Activated CD4-positive, alpha-beta T cell treated with anti-CD3 and anti-CD28 coated beads, Interleukin-2, amount 10 ng/mL, durations not matched to agents 24 days and 14 days (primary cell): ENCODE measurements at places on chromosomes 7 and 10. TPM values are rescaled to one million over a fixed set of nuclear protein-coding genes. Genes with fewer than 3 reads are reported as not detected.

DNA sequence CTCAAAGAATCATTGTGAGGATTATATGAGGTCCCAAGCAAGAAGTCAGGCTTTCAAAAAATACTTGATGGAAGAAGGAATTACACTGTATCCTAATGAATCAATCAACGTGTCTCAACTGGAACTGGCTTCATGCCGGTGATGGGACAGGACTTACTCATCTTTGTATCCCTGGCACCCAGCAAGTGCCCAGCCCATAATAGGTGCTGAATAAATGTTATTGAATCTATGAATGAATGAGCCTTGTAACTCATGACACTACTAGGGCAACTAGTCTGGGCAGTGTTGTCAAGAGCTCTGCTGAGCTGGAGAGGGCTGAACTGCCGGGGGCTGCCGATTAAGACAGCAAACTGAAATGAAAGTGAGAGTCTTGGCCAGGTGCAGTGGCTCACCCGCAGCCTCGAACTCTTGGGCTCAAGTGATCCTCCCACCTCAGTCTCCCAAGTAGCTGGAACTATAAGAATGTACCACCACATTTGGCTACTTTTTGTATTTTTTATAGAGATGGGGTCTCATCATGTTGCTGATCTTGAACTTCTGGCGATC is 87.2 kb upstream of the KIF5B start:
- no peak for DNase-seq

- DNase-seq = no peak
These were observed 7.9 kb upstream of the PAPSS2 start for GRCh38 chr10:87651801-87652200.

- no peak for DNase-seq
These were observed 236.9 kb upstream of the TMEM229A start for GRCh38 chr7:124269774-124270173.

DNA sequence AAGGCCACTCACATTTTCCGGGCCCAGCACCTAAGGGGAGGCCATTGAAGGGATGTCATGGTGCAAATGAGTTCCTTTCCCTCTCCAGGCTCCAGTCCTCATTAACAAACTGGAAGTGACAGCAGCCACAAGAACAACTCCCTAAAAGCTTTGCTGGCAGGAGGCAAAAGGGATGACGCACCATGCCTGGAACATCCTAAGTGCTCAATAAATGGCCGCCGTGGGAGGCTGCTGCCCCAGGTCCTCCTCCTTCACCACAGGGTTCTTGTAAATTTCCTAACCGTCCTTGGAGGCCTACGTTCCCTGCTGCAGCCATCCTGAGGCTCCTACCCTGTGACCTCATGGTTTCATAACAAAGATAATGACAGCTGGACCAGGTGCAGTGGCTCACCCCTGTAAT is 41.3 kb upstream of the CAMK1D start:
- DNase-seq = no peak

DNA sequence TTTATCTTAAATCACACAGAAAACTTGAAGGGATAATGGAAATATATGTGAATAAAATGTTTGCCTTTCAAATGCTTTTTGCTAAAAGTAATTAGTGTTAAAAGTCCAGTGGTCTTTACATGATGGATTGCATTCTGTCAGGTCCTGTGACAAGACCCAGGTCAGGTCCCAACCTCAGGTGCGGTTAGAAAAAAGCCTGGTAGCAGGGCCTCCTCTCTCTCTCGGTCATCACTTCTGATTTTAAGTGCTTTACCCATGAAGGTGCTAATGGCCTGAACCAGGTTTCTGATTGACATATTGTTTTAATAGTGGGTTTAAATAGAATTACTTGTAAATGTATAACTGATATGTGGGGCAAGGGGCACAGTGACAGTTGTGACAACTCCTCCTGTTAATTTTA is 736.3 kb downstream of the POM121L12 start:
- no peak for DNase-seq

DNA sequence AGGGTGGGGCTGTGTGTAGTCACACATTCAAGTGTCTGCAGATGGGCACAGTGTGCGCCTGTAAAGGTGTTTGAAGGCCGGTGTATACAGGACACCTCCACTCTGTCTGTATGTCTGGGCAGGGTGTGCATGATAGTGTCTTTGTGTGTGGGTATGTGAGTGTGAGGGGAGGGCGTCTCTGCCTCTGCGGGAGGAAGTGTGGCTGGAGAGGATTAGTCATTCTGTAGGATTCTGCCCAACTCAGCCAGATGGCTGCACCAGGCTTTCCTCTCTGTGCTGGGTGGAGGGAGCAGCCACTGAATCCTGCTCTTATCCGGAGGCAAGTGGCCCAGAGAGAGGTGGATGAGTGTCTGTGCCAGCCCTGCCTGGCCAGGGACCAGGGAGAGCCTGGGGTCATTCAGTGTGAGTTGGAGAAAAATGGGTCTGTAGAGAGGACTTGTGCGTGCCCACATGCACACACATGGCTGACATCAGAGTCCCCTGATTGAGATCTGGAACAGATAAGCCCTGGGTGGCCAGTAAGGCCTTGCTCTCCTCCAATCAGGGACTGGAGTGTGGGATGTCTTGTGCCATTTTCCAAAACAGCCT is 1.7 kb downstream of the SFXN3 start:
- peak; percentile 86 for DNase-seq

GRCh38 chr10:963655-964054 is 24.6 kb upstream of the GTPBP4 start:
- no peak for DNase-seq

DNA sequence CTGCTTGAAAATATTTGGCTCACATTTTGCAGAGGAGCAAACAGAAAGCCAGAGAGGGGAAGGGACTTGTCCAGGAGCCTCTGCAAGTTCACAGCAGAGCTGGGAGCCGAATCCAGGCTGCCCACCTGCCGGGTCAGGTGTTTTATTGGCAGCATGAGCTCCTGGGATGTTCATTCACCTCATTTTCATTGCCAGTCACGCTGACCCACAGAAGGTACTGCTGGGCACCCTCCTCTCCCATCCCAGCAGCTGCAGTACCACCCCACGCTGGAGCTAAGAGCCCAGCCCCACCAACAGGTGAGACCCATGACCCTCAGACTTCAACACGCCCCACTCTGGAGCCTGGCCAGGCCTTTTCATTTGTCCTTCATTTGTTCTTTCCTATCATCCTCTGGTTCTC is 102.7 kb downstream of the GRID1 start:
- no peak for DNase-seq

DNA sequence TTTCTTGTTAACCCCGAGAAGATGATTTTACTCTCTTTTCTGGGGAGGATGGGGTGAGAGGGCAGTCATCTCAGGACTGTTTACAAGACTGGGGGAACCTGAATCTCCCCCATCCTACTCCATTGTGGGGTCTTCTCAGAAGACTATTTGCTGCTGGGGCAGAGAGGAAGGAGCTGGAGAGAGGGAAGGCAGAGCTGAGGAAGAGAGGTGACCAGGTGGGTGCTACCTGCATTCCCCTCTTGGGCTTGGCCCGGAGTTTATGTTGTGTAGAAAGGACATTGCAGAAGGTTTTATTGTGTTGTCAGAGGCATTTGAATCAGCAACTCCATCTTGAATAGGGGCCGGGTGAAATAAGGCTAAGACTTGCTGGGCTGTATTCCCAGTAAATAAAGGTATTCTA is 247.1 kb upstream of the GALNT17 start:
- DNase-seq = no peak

DNA sequence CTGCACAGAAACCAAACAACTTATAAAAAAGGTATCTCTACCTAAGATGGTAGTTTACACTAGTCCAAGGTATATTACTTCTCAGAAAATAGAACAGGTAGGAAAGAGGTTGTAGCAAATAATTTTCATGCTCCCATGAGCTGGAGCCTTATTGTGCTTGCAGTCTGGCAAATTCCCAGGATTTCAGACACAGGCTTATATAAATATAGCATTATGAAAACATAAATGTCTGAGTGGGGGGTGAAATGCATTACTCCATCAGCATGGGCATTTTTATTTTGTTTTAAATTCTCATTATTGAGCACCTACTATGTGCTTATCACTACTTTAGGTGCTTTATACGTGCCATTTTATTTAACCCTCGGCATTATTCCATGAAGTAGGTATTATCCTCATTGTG is 83.0 kb upstream of the PHYHIPL start:
- DNase-seq = no peak

DNA sequence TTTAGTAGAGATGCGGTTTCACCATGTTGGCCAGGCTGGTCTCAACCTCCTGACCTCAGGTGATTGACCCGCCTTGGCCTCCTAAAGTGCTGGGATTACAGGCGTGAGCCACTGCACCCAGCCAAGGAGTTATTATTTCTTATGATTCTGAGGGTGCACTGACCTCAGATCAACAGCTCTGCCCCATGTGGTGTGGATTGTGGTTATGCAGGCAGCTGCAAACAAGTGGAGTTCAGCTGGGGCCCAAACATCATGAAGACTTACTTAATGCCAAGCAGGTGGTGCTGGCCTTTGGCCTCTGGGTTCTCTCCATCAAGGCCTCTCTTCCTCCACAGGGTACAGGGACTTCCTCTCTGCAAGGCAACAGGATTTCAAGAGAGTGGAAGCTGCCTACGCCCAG is 45.1 kb upstream of the OPTN start:
- DNase-seq = no peak

DNA sequence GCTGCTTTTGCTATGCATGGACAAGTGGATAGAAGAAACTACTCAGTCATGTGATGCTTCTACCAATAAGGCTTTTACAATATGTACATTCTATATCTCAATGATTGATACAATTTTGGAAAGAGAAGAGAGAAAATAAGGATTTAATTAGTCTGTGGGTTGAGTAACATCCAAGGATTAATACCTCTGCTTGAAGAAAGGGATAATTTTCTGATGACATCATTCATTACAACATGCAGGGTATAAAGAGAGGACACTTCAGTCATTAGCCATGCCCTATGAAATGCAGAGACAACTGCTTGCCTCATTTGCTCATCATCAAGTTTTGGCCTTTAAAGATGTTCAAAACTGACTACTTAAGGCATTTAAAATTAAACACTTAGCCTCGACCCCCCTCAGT is 237.3 kb downstream of the AHR start:
- no peak for DNase-seq

- no peak for DNase-seq
These were observed 695.0 kb upstream of the NRP1 start for GRCh38 chr10:34029455-34029854.

DNA sequence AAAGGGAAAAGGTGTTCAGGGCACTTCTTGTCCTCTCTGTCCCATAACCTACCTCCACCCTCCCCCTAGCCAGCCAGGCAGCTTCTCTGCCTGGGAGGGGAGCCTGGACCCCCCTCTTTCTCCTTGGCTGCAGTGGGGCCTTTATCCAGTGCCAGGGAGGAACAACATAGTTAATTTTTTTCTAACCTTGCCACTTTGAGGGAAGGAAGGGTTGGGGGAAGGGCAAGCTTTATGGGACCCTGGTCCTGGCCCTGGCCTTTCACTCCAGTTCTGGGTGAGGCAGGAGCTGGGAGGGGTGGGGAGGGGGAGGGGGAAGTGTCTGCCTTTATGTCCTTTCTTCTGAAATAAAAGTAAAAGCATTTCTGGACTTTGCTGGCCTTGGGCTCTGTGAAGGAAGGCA is 4.5 kb downstream of the VGF start:
- DNase-seq = no peak

GRCh38 chr7:107212725-107213124 is 43.9 kb downstream of the HBP1 start:
- DNase-seq = no peak

- DNase-seq = no peak
These were observed 71.8 kb downstream of the ZNF438 start for GRCh38 chr10:30959836-30960210.

- no peak for DNase-seq
These were observed 111.9 kb upstream of the RHEB start for GRCh38 chr7:151631570-151631952.

DNA sequence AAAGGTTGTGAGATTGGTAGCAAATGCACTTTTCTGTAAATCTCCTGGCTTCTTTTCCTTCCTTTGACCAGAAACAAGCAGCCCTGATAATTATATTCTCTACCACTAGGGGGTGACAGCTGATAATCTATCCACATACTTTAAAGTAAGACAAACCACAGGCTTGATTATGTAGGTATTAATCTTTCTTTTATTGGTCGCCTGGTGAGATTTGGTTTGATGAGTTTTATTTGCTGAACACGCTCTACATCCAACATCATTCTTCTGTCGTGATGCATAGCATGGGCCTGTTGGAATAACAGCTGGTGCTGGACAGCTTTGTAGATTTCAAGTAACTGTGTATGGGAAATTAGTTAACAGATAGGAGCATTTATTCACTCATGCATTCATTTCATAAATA is 63.5 kb downstream of the ZNF365 start:
- peak; percentile 79 for DNase-seq

DNA sequence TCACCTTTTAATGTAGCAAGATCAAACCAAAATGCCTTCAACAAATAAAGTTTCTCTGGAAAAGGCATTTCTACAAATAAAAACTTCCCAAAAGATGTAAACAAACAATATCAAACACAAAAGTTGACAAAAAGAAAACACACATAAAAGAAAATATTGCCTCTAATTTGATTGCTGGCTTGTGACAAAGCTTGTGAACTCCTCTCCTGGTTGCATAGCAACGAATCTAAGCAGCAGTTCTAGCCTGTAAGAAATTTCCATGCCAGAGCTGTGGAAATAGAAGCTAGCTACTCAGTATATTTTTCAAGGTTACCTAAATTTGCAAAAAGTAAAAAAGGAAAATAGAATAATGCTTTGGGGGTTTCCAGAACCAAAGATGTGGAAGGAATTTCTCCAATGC is 173.9 kb upstream of the CDK1 start:
- no peak for DNase-seq

DNA sequence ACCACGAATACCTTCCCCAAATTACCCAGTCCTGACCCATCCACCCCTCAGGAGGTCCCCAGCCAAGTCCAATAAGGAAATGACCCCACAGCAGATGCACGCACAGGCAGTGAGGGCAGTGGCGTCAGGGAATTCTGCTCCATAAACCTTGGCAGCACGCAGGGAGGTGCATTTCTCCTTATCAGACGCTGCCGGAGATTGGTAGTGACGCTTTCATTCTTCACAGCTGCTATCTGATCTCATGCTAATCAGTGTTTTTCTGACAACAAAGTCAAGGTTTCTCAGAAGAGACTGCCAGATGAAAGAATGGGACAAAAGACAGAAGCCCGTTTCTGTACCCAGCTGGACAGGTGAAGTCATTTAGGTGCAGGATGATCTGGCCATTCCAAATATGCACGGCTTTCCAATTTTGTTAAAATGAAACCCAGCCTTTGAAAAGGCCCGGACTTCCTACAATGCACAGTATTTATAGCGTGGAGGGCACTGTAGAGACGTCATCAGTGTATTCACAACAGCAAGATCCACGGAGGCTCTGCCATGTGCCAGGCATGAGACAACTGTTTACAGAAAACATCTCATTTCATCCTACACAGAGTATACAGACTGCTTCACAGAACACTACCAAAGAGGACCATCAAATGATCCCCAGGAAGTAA is 35.3 kb downstream of the DIP2C start:
- DNase-seq = no peak

The C10orf71 gene
- total RNA-seq = not detected in 2 replicates

The CPA2 gene
- total RNA-seq = 0.14 TPM in 2 replicates

The ADAMTS14 gene
- 0.33 and 0.52 TPM in 2 replicates for total RNA-seq

The CCDC172 gene
- total RNA-seq = not detected in 2 replicates

The FGF8 gene
- total RNA-seq = 0.35 TPM in 1 of 2 replicates, not detected in the other

The SPDYE5 gene
- total RNA-seq = 0.14 TPM in 1 of 2 replicates, not detected in the other

The UNCX gene
- not detected in 2 replicates for total RNA-seq

The C10orf143 gene
- total RNA-seq = 2.5 and 3.0 TPM in 2 replicates

The PCDH15 gene
- not detected in 2 replicates for total RNA-seq

The PNLIPRP2 gene
- not detected in 2 replicates for total RNA-seq

The GPR26 gene
- not detected in 2 replicates for total RNA-seq
